ELF-1 (cell line): ENCODE measurements at places on chromosomes 5 and 9.

DNA sequence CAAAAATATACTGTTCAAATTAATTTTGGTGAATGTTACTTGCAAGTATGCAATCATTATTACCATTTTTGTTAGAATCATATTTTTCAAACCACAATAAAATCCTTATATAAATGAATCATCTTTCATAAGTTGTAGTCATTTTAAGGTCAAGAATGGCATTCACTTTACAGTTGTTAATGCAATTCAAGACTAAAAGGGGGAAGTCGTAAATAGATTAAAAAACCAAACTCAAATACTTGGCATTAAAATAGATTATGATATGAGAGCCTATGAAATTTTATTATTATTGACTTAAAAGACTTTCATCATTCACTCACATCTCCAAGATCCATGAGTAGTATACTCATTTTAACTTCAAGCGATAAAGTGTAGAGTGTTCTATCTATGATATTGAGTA lies 11.6 kb downstream of the CDH9 start:
- DNase-seq: no peak

DNA sequence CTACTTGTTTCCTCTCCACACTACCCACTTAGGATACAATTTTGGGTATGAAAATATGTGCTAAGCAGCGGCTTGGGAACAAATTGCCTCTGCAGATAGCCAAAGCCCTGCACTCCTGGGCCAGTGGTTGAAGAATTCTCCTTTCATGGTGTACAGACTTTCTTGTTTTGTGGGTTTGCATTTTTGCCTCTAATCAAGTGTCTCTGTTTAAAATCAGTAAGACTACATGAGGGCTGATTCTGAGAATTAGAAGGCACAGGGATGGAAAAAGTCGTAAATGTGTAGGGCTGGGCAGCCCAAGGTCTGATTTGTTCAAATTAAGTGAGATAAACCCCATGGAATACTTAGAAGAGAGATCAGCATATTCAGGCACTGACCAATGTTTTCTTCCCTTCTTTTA lies 103.7 kb upstream of the CD180 start:
- DNase-seq: no peak

DNA sequence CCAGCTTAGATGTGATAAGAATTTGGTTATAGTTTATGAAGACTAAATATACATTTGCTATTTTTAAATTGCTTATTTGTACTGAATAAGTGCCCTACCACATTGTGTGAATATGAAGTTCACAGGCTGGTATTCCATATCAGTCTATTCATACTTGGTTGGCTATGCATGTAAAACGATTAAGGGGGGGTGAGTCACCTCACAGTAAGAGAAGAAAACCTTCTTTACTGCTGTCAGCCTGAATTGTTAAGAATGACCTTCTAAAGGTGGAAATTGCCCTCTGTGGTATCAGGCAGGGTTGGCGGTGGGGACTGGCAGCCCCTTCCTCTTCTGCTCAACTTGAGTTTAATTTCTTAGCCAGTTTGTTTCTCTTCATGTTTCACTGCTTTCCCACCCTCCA lies 127.0 kb upstream of the RPS23 start:
- DNase-seq: no peak

GRCh38 chr5:132017316-132017715 lies 5.9 kb upstream of the ACSL6 start:
- DNase-seq: no peak

DNA sequence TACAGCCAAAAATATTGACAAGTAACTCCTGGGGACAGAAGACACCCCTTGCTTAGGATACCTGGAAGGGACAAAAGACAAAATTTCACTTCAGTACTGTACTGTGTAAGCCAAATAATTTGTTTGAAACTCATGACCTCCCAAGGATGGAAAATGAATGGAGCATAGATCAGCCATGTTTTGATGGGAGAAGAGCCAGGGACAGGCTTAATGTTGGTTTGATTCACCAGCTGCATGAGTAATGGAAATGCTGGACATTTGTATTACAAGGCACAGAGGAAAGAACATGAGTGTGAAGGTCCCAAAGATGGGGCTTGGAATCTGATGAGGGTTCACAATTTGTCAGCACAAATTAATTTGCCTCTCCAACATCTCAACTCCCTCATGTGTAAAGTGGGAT lies 122.8 kb downstream of the ENC1 start:
- DNase-seq: no peak

GRCh38 chr5:159202151-159202550 lies 7.2 kb downstream of the RNF145 start:
- no peak for DNase-seq

DNA sequence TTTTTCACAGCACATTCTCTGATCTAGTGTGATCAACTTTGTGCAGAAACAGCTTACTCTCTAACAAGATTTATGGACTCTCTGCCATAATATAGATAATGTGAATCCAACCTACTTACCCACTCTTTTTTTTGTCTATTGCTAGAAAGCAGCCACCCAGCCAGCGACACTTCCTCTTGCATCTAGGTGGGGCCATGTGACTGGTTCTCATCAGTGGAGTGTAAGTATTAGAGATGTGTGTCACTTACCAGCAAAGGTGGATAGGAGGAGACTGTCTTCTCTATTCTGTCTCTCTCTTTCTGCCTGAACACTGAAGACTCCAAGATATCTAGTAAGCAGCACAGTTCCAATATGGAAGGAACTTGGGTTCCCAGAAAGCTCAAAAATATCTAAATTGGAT lies 174.8 kb downstream of the MCTP1 start:
- DNase-seq: no peak

GRCh38 chr9:20297646-20298084 lies 324.6 kb downstream of the MLLT3 start:
- DNase-seq: no peak

DNA sequence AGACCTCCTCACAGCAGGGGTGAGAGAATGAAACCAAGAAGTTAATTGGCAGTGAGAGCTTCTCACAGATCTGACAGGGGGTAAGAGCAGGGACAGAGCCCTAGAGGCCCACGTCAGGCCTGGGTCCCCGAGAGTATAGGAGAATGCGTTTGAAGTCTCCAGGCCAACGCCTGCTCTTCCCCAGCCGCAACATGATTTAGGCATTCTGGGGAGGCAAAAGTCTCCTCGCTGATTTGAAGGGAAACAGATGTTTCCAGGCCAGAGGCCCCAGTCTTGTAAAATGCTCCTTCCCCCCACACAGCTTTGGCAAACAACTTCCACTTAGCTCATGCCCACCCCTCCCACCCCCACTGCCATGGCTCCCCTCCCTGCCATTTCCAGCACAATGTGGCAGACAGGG lies 239.2 kb upstream of the TRIM32 start:
- DNase-seq: peak; percentile 59

DNA sequence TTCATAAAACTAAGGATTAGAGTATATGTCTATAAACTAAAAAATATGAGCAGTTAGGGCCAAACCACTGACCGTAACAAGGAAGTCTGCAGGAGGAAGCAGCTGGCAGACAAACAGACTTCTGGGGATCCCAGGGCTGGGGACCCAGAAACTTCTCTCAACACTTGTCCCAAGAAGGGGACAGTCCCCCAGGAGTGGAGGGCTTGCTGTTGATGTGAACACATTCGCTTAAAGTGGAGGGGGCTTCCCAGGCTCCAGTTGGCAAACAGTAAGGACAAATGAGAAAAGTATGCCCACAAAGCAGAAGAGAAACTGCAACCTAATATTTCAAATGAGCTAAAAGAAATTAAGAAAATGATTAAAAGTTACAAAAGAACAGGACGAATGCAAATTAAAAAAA lies 83.7 kb downstream of the PDE8B start:
- no peak for DNase-seq

GRCh38 chr5:54062958-54063357 lies 247.4 kb downstream of the ARL15 start:
- no peak for DNase-seq

DNA sequence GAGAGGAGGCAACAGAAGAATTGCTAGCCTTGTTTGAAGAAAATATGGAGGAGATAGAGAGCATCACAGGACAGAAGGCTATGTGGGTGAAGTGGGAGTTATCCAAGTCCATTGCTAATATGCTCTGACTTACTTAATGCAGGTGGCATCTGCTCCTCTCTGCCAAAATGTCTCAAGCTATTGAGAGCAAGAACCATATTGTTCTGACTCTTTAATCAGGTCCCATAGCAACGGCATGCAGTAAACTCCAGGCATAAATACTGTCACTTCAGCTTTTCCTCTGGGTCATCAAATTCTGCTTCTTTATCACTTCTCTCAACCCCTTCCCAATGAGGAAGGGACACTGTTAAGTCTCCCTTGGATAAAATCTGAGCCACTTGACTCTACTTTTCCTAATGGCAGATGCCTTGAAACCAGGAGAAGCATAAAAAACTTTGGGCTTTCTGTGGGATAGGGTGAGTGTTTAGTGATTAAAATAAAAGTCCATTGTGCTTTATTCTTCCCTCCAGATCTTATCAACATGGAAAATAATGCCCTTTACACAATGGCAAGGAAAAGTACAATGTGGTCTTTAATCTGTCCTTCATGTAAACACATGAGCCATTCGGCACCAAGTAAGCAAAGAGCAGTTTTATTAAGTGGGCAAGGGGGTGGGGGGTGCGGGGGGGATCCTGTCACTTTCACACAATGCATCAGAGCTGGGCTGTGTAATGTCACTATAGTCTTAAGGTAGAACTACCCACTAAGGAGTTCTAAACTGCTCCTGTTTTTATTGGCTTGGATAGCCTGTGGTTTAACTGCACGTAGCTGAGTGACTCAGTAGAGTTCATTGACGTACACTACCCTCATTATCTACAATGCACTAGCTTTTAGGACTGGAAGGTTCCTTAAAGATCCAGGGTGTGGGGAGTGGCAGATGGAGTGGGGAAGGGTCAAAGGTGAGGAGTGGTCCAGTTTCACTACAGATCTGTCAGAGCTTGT lies 71.0 kb upstream of the TARS1 start:
- DNase-seq: peak; percentile 4

GRCh38 chr9:132164604-132165362 lies 2.9 kb downstream of the NTNG2 start:
- no peak for DNase-seq

GRCh38 chr5:89277816-89278215 lies 394.8 kb upstream of the MEF2C start:
- no peak for DNase-seq
